ENCODE measurements at places on chromosomes 16 and 17.

GRCh38 chr17:17965152-17965721, 7.0 kb downstream of the TOM1L2 start:
- DNase-seq: no peak

DNA sequence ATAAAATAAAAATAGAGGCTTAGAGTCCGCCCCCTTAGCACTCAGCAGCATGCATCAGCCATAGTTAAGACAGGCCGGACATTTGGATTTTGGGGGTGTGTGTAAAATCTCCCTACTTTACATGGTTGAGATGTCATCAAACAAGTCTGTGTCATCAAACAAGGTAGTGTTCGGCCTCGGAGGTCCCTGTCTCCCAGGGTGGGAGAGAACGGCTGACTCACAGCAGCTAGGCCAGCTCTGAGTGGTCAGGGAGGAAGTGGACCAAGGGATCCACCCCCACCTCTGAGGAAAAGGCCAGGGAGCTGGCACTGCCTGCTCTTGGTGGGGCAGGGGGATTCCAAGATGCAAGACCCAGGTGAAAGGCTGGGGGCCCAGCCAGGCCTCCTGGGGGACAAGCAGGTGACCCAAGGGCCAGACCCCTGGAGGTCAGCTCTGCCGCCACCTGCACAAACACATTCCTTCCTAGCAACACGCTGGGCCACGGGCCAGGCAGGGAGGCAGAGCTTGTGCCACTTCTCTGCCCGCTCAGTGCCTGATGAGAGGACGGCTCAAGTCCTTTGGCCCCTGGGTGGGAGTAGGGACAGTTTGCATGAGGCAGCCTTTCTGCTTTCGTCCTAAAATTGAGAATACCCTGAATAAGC, 28.5 kb downstream of the KIFC3 start:
- DNase-seq: no peak

DNA sequence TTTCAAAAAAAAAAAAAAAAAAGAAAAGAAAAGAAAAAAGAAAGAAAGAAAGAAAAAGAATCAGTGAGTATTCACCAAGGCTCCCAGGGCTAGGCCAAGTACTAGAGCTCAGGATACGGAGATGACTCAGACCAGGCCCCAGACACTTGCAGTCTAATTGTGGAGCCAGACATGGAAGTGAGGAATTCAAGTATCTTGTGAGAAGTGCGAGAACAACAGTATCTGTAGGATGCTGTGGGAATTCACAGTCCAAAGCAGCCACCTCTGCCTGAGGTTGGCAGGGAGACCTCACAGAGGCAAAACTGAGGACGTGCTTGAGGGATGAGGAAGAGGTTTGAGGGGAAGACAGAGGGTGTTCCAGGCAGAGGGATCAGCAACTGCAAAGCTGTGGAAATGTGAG, 14.0 kb upstream of the ALDOA start:
- DNase-seq: no peak

- DNase-seq: no peak
These were observed 4.1 kb downstream of the PRCD start for GRCh38 chr17:76543826-76544545.

GRCh38 chr16:17467923-17468540, 2.7 kb downstream of the XYLT1 start:
- DNase-seq: peak; percentile 22

DNA sequence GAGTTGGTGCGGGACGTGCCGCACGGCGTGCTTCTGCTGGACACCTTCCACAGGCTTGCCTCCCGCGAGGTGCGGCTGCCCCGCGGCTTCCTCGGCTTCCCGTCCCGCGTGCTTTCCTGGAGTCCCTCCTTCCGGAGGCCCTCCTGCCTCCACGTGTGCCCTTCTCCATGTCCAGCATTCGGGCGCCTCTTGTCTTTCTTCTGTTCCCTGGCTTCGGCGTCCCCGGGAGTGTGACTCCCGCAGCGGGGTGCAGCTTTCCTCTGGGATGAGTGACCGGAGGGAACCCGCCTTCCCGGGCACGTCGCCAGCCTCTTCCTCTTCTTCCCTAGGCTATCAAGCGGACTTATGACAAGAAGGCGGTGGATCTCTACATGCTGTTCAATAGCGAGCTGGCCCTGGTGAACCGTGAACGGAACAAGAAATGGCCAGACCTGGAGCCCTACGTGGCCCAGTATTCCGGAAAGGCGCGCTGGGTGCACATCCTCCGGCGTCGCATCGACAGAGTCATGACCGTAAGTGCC, 23.0 kb downstream of the DNAH2 start:
- no peak for DNase-seq

- no peak for DNase-seq
These were observed 46.3 kb downstream of the SNX11 start for GRCh38 chr17:48153691-48154358.

DNA sequence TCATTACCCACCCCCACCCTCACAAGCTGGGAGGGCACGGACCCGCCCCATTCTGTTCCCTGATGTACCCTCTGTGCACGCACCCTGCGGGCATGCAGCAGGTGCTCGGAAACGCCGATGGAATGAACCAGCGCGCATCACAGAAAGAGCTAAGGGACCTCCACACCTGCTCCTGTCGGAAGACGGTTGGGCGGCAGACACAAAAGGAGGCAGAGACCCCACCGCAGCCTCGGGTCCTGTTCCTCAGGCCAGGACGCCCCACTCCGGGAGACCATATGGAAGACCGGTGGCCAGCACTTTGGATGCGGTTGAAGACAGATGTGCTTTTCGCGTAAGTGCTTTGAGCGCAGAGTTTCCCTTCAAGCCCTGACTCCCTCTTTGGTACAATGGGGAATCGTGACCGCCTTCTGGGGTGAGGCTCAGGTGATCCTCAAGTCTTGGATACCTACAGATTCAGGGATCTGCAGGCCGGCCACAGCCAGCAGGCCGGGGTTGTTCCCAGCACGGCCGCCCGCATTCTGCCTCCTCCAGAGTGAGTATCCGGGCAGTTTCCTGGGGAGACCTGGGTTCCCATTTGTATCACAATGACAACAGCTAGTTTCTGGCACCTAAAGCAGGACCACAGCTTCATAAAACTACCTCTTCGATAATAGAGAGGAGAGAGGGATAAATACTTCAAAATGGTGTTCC, 123.1 kb downstream of the FOXL1 start:
- DNase-seq: no peak
